ENCODE measurements at places on chromosomes 3 and 15.

DNA sequence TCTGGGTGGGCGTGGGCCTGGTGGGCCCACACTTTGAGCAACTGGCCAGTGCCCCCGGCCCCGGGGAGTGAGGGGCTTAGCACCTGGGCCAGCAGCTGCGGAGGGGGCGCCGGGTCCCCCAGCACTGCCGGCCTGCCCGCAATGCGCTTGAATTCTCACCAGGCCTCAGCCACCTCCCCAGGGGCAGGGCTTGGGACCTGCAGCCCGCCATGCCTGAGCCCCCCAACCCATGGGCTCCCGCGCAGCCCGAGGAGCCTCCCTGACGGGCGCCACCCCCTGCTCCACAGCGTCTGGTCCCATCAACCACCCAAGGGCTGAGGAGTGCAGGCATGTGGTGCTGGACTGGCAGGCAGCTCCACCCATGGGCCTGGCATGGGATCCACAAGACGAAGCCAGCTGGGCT lies 484.3 kb downstream of the UNC13C start:
- no peak for DNase-seq

DNA sequence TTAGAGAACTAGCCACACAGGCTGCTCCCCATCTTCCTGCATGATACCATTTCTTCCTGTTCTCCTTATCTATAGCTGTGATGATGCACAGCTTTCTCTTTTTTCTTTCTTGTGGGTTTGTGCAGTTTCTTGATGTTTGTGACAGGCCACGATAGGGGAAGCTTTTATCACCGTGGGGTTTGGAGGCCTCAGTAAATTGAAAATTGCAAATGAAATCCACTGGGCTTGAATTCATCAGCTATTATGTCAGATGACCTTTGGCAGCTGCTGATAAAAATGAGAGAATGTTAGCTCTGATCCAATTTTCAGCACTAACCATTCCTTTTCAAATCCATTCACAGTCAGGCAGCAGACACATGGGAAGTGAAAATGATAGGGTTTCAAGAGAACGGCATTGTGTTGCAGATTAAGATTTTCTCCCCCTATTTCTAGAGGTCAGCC lies 176.9 kb upstream of the SOX2 start:
- DNase-seq: no peak

DNA sequence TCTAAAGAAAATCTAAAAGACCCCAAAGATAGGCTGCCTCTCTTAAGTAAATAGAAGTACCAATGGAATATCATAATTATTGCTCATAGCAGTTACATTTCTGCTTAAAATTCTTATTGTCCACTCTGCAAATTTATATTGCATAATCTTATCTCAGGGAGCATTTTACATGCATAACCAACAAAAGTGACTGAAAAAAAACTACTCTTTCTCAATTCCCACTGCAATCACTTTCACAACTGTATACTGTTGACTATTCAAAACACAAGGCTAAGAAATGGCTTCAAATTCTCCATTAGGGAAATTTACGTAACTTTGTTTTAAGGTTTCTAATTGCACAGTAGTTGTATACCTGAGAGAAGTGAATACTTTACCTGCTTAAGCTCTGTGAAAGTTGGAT lies 56.3 kb downstream of the HMG20A start:
- DNase-seq: no peak

- no peak for DNase-seq
Measured at GRCh38 chr3:87969620-87970019, 89.2 kb downstream of the CGGBP1 start.

DNA sequence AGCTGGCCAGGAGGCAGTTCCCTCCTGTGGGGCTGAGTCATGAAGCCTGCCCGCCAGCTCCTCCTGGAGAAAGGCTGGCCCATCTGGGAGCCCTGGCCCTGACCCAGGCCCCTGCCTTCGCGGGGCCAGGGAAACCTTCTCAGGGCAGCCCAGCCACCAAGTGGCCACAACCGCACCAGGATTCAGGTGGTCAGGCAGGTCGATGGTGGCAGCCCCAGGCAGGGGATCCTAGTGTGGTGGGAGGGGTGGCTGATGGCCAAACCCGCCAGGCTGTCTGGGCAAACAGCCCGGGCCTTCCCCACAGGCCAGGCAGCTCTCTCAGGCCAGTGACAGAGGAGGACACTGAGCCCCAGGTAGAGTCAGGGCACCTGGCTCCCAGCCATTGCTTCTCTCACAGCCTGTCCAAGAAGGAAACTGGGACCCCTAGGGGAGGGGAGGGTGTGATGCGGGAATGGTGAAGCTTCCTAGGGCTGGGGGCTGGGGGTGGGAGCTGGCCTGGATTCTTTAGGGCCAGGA lies 1.2 kb downstream of the TWF2 start:
- no peak for DNase-seq

- no peak for DNase-seq
Measured at GRCh38 chr15:64921711-64922110, 10.0 kb downstream of the ANKDD1A start.

GRCh38 chr3:142897807-142898206 lies 8.9 kb upstream of the PCOLCE2 start:
- no peak for DNase-seq

GRCh38 chr3:46188708-46189107 lies 19.4 kb downstream of the CCR1 start:
- no peak for DNase-seq

GRCh38 chr15:79640206-79640605 lies 208.1 kb downstream of the MINAR1 start:
- no peak for DNase-seq
